MV-4-11 (cell line): ENCODE measurements at places on chromosomes 7 and 10.

GRCh38 chr10:21413268-21413667, 112.2 kb downstream of the SKIDA1 start:
- DNase-seq = no peak

DNA sequence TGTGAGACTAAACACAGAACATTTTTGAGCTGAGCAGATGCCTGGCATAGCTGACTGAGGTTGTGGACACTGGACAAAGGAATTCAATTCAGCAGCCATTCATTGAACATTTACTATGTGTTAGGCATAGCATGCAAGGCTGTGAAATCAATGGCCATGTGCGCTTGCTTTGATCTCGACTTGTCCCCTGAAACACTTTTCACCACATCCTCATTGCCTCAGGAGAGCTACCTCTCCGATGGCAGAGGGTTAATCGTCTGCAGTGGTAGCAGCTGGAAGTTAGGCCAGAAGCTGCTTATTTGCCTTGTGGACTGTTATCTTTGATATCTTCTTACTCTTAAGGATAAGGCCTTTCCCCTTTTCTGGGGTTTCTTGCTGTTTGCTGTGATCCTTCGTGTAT, 297.8 kb downstream of the AUTS2 start:
- DNase-seq = no peak

DNA sequence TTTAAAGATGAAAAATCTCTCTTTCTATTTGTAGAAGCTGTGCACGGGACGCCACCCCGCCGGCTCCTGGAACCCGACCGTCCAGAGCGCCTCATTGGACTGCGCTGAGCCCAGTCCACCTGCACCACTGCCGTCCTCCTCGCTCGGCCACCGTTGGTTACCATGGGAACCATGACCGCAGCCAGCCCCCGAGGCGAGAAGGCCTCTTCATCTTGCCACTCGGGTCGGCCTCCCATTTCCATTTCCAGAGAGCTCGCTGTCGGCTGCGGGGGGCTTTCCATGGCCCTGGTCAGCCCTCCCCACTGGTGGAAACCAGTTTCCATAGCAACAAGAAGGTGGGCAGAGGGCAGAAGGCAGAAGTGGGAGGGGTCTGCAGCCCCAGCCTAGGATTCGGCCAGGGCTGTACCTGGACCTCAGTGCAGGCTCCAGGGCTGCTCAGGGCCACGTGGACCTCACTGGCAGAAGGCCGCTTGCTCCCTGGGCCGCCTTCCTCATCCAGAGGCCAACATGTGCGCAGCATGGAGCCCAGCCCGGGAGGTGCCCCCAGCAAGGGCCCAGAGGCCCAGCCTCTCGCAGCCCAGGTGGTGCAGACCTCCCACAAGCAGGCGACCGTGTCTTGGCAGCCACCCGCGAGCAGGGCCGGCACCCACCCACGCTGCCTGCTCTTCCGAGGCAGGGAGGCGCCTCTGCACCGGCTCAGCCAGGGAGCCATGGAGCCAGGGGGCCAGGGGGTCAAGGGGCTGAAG, 283.5 kb upstream of the PPP2R2D start:
- no peak for DNase-seq

- DNase-seq = no peak
Observed at GRCh38 chr10:102413053-102413705, 5.4 kb downstream of the PSD start.

DNA sequence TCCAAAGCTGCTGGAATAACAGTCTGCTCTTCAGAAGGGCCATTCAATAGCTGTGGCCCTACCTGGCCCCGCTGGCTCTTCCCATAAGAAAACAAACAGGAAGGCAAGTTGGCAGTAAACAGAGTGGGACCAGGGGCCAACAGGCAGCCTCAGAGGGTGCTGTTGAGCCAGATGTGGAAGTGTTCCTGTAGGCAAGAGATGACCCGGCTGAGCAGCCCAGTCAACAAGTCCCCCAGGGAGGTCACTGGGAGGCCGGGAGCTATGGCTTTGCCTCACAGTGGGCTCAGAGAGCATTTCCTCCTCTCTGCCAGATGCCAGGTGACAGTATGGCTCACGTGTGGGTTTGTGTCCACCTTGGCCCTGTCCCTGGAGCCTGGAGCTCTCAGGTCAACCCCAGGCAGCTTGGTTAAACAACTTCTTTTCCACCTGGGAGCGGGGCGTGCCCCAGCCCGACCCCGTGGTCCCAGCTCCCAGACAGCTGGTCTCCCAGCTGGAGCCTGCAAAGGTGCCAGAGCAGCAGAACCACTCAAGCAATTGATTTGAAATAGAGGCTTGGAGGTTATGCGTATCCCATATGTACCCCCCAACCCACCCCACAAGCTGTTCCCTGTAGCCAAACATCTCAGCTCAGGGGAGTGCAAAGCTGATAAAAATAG, 33.8 kb upstream of the LOXL4 start:
- DNase-seq = no peak

- no peak for DNase-seq
Observed at GRCh38 chr10:122673731-122674130, 25.9 kb downstream of the C10orf120 start.

GRCh38 chr10:2038036-2038435, 300.7 kb upstream of the ADARB2 start:
- peak; percentile 2 for DNase-seq

- DNase-seq = peak; percentile 85
Observed at GRCh38 chr7:111987115-111987826, 218.9 kb downstream of the DOCK4 start.

GRCh38 chr7:144826208-144826607, 9.6 kb downstream of the TPK1 start:
- no peak for DNase-seq

- DNase-seq = no peak
Observed at GRCh38 chr7:25913598-25914224, 238.3 kb upstream of the NFE2L3 start.

DNA sequence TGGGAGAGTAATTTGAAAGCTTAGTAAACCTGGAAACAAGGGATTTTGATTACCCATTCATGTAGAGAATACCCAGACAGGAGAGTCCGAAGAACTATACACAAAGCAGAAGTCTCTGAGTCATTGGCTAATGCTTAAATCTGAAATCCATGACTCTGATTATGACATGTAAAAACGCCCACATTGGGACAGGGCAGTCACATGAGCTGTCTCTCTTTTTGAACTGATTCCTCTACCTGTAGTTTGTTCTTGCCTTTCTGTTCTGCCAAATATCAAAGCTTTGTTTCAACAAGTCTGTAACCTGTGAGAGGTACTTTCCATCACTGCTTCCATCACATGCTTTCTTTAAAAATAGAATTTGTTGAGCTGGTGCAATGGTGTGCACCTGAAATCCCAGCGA, 4.3 kb upstream of the GPNMB start:
- DNase-seq = peak; percentile 17

DNA sequence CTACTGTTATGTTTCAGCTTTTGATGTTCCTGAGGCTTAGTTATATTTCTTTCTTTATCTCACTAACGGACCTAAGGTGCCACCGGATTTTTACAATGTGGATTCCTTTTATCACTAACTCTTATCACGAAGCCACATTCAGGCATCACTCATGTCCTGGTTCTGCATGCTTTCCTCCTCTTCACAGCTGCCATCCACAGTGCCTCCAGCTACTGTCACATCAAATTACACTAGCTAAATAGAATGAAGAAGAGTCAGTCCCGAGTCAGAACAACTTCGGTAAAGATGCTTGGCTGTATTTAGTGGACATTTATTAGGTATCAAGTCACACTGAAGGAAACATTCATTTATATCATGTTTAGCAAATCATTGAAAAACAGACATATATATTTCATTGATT, 153.2 kb downstream of the NEBL start:
- no peak for DNase-seq

DNA sequence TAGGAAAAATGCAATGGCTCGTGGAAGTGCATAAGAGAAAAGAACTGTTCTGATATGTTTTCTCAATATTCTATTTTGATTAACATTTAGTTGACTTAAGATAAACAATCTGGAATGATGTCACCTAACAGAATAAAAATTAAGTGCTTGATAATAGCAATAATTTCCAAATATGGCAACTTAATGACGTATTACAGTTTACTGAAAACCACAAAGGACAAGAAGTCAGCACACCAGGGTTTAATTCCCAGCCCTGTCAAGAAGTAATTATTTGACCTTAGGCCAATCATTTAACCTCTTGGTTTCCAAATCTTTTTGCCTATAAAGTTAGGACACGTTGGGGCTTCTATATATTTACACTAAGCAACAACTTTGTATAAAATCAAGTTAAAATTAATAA, 95.7 kb downstream of the CABCOCO1 start:
- DNase-seq = no peak

- no peak for DNase-seq
Observed at GRCh38 chr7:7529328-7529727, 6.3 kb downstream of the COL28A1 start.

DNA sequence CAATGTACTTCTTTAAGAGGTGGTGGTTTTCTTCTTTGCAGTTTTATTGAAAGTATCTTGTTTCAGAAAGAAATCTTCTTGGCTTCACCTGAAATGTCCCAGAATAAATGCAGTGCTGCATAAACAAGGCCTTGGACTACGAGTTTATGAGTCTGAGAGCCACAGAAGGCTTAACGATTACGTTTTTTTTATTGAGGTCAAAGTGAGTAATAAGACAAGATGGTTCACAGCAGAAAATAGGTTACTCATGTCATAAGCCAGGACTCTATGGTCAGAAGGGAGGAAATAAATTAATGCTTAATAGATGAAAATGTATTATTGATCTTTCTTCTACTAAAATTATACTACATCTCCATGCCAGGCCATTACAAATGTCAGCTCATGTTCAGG, 13.7 kb upstream of the NPTX2 start:
- DNase-seq = no peak

GRCh38 chr7:151631953-151632749, 112.5 kb upstream of the RHEB start:
- peak; percentile 63 for DNase-seq

DNA sequence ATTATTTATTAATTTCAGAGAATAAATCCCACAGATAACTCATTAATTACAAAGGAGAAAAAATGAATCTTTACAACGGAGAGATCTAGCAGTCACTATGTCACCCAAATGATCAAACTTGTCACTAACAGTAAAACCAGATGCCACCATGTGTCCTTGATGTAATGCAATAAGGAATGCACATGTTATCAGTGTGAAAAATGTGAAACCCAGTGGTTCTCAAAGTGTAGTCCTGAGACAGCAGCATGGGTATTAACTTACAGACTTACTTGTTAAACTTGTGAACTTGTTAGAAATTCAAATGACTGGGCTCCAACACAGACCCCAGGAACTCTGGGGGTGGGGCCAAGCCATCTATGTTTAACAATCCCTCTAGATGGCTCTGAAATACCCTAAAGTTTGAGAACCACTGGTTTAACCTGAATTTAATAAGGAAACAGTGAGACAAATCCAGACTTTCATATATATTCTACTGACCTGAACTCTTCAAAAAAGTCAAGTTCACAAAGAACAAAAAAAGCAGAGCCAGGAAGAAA, 77.4 kb downstream of the RNLS start:
- DNase-seq = no peak

- no peak for DNase-seq
Observed at GRCh38 chr7:158422196-158422886, 165.3 kb downstream of the PTPRN2 start.

- DNase-seq = no peak
Observed at GRCh38 chr7:40583667-40584444, 449.1 kb downstream of the SUGCT start.

DNA sequence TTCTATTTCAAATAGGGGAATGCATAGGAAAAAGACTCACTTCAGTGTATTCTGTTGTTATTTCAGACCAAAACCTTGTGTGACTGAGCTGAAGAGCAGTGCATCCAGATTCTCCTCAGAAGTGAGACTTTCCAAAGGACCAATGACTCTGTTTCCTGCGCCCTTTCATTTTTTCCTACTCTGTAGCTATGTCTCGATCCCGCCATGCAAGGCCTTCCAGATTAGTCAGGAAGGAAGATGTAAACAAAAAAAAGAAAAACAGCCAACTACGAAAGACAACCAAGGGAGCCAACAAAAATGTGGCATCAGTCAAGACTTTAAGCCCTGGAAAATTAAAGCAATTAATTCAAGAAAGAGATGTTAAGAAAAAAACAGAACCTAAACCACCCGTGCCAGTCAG, 12.0 kb downstream of the TET1 start:
- DNase-seq = no peak

GRCh38 chr10:82390866-82391658, 516.1 kb downstream of the NRG3 start:
- no peak for DNase-seq

DNA sequence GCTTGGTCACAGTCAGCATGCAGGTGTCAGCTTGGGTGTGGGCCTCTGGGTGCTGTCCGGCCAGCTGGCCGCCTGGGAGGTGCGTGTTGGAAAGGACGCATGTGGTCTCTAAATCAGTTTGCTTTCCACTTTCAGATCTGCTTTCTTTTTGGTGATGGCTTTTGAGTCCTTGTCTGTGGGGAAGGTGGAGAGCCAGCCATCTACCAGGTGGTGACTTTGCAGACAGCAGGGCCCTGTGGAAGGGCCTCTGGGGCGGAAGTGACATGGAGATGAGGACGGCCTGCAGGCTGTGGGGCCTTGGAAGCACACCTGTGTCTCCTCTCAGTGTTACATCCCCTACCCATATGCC, 59.4 kb downstream of the WDR37 start:
- DNase-seq = no peak

- no peak for DNase-seq
Observed at GRCh38 chr10:38094927-38095574, 914 bp downstream of the ZNF37A start.

- DNase-seq = no peak
Observed at GRCh38 chr7:21142081-21142480, 285.8 kb upstream of the SP4 start.

DNA sequence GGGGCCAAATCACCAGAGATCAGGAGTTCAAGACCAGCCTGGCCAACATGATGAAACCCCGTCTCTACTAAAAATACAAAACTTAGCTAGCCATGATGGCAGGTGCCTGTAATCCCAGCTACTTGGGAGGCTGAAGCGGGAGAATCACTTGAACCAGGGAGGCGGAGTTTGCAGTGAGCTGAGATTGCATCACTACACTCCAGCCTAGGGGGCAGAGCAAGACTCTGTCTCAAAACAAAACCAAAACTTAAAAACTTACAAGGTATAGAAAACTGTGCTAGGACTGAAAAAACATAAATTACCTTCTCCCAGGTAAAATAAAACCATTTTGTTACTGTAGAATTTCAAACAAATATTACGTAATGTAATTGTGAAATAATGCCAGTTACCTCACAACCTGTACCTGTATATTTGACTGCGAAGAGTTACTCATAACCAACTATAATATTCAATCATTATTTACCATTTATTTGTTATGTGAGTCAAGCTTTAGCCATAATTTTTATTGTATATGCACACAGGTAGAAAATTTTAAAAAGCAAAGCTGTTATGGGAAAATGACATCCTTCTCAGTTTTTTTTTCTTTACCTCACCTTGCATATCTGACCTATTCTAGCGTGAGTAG, 180.9 kb downstream of the SEMA3A start:
- DNase-seq = peak; percentile 12

GRCh38 chr7:5692112-5692844, 89.2 kb downstream of the RNF216 start:
- peak; percentile 84 for DNase-seq

- peak; percentile 99 for DNase-seq
Observed at GRCh38 chr10:89086801-89087521, 96.4 kb downstream of the FAS start.
